ENCODE measurements at places on chromosomes 5 and 9.

DNA sequence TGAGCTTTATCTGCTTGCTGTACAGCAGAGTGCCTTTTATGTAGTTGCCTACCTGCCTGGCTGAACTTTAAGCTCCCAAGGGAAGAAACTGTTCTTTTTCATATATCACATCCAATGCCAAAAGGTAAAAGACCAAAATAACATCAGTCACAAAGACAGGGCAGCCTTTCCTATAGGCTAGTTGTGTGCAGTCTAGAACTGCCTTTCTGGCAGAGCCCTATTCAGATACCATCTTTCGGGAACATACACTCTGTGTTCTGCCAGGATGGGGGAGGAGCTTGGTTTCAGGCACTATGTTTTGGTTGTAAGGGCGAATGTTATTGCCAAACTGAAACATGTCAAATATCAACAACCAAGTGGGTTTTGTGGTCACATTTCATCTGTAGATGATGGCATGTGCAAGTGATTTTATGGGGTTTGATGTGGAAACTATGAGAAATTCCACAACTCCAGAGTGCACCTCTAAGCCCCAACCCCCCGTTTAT, 314.5 kb downstream of the ADGRV1 start:
- DNase-seq, result no peak

DNA sequence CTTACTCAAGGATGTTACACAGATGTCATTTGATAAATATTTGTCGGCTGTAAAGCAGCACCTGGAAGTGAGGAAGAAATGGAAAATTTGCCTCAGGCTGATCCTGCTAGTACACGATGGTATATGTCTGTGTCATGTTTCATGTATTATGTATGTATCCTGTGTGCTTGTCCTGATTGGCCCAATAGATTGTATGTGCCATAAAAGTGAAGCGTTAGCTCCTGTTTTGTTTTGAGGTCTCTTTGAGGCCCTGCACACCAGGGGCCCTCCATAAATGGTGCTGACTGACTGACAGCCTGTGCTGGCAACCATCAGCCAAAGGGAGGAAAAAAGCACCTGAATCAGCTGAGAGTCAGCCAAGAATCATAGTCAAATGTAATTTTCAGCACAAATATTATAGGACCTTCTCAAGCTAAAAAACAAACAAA, 11.8 kb upstream of the LNPEP start:
- DNase-seq, result no peak

DNA sequence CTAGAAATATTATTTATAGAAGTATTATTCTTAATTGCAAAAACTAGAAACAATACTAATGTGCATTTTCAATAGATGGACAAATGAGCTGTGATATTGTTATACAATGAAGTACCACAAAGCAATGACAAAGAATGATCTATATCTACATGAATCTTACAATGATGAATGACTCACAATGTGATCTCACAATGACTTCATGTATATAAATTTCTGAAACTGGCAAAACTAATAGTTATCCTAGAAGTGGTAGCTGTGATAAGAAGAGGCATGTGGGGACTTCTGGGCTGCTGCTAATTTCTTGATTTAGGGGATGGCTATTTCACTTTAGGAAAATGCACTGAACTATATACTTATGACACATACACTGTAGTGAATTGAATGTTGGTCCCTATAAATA, 396.0 kb upstream of the ZNF608 start:
- no peak for DNase-seq

DNA sequence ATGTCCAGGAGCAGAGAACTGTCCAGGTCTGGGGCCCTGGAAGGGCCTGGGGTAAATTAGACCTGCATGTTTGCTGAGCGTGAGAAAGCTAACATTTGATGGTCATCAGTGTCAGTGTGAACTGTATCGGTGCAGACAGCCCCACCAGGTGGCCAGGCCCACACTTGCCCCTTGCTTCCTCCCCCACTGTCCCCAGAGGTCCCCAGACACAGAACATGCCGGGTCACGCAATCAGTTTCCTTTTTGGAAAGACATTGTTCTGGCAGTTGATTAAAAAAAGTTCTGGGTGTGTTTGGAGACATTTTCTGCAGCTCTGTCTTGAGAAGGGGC, 1.5 kb downstream of the NKD2 start:
- no peak for DNase-seq

DNA sequence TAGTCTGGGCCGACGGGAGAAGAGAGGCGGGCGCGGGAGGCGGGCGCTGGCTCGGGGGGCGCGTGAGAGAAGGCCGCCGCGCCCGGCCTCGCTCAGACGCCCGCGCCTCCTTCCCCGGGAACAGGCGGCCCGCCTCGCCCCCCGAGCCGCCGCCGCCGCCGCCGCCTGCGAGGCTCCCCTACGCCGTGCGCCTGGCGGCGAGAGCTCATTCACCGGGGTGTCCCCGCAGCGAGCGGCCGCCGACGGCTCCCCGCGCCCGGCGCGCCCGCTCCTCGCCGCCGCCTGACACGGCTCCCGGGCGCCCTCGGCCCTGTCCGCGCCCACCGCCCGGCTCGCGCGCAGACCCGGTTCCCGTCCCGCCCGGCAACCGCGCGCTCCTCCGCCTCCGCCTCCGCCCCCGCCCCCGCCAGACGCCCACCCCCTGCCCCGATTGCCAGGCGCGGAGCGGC, at the start of gene GNAQ:
TSS of gene GNAQ (minus strand) at position 368 of the 449 bp plus-strand sequence. CDS start 576 bp downstream, outside the sequence.
- DNase-seq, result no peak

- no peak for DNase-seq
These were observed 10.6 kb upstream of the GRIN1 start for GRCh38 chr9:137128158-137128861.
